ENCODE measurements at places on chromosomes 7 and 10. TPM values are rescaled to one million over a fixed set of nuclear protein-coding genes. Genes with fewer than 3 reads are reported as not detected.
A peak's percentile ranks its signal among the peaks of the same experiment; 100 is the strongest.

- DNase-seq, result no peak
- H3K27ac ChIP-seq, result no peak overlapping the region
- H3K4me3 ChIP-seq, result no peak overlapping the region
- peaks cover 69% of the 10 kb centered on the region for H3K27me3 ChIP-seq
- H3K36me3 ChIP-seq, result no peaks in the 10 kb centered on the region
These were observed 434.4 kb upstream of the MGMT start for GRCh38 chr10:129032372-129033313.

DNA sequence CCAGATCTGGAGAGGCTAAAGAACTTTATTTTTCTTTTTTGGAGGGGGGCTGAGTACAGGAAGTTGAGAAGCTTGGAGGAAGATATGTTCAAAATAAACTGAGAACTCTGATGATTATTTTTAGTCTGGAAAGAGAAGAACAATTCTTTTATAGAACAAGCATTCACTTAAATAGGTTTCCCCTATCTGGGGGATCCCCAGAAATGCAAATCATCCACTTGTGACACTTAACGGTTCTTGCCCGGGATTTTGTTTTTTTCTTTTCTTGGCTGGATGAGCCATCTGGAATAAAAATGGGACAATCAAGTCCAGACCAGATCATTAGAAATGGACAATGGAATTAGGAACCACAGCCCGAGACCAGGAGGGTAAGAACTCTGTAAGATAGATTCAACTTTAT is 95.9 kb upstream of the EGR2 start:
- H3K4me3 ChIP-seq, result no peak overlapping the region
- DNase-seq, result no peak
- no peaks in the 10 kb centered on the region for H3K36me3 ChIP-seq
- peaks cover 19% of the 10 kb centered on the region for H3K4me1 ChIP-seq
- H3K27me3 ChIP-seq, result no peaks in the 10 kb centered on the region

- H3K27ac ChIP-seq, result no peak overlapping the region
- DNase-seq, result no peak
- H3K27me3 ChIP-seq, result no peaks in the 10 kb centered on the region
- no peak overlapping the region for H3K4me3 ChIP-seq
- no peaks in the 10 kb centered on the region for H3K4me1 ChIP-seq
These were observed 64.0 kb upstream of the SLF2 start for GRCh38 chr10:100848770-100849169.

DNA sequence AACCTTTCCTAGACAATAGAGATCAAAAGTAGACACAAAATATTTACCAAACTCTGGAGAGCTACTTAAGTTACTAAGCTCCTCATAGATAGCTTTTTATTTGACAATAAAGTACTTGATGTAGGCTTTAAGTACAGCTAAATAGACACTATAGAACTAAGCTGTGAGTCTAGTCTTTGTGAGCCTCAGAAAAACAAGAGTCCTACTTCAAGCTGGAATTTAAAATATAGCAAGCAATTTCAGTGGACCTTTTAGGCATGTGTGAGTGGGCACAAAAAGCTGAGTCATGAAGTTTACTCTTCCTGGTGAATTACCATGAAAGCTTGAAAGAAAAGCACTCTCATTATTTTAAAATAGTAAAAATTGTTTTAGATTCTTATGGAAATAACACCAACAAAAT is 76.1 kb downstream of the ADD3 start:
- no peaks in the 10 kb centered on the region for H3K36me3 ChIP-seq
- H3K4me3 ChIP-seq, result no peak overlapping the region
- peaks cover 3% of the 10 kb centered on the region for H3K4me1 ChIP-seq
- no peaks in the 10 kb centered on the region for H3K27me3 ChIP-seq
- no peak overlapping the region for H3K27ac ChIP-seq

DNA sequence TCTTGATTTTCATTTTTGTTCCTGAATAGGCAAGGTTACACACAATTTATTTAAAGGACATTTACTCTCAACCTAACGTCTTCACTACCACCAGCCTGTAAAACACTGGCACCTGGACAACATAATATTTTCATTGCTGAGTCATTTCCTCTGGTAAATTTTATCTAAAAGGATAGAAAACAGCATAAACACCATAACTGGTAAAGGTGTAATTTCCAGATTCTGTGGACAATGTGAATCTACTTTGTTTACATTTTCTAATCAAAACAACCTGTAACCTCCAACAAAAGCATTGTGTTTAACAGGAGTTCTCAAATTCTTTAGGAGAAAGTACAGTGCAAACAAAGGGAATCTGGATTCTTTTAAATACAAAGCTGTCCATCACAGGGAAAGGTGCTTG is 472.0 kb upstream of the AKR1E2 start:
- DNase-seq, result no peak
- H3K36me3 ChIP-seq, result no peaks in the 10 kb centered on the region
- H3K27ac ChIP-seq, result peak overlapping the region; percentile 51
- no peaks in the 10 kb centered on the region for H3K27me3 ChIP-seq
- H3K4me1 ChIP-seq, result peaks cover 5% of the 10 kb centered on the region
- H3K4me3 ChIP-seq, result no peak overlapping the region

DNA sequence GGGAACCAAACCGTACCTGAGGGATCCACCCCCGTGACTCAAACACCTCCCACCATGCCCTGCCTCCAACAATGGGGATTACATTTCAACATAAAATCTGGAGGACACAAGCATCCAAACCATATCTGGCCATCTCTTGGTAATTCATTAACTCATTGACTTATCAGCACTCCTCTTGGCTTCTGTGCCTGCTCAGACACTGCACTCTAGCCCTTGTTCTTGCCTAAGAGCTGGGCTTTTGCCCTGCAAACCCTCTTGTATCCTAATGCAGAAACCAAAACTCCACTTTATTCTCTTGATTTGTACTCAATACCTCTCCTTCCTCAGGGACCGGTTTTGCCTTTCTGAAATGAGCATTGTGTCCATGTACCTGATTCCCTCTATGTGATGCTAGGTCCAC is 330.2 kb upstream of the FZD8 start:
- no peak for DNase-seq
- no peak overlapping the region for H3K27ac ChIP-seq
- no peaks in the 10 kb centered on the region for H3K36me3 ChIP-seq
- no peaks in the 10 kb centered on the region for H3K27me3 ChIP-seq

GRCh38 chr7:103936558-103936957 is 52.9 kb downstream of the RELN start:
- H3K4me3 ChIP-seq, result no peak overlapping the region
- no peaks in the 10 kb centered on the region for H3K27me3 ChIP-seq
- no peaks in the 10 kb centered on the region for H3K36me3 ChIP-seq
- DNase-seq, result no peak
- no peaks in the 10 kb centered on the region for H3K4me1 ChIP-seq

GRCh38 chr7:27168265-27168947 is 3.1 kb upstream of the HOXA9 start:
- H3K27me3 ChIP-seq, result peaks cover 84% of the 10 kb centered on the region
- DNase-seq, result no peak
- no peak overlapping the region for H3K27ac ChIP-seq
- H3K4me1 ChIP-seq, result peaks cover 42% of the 10 kb centered on the region

DNA sequence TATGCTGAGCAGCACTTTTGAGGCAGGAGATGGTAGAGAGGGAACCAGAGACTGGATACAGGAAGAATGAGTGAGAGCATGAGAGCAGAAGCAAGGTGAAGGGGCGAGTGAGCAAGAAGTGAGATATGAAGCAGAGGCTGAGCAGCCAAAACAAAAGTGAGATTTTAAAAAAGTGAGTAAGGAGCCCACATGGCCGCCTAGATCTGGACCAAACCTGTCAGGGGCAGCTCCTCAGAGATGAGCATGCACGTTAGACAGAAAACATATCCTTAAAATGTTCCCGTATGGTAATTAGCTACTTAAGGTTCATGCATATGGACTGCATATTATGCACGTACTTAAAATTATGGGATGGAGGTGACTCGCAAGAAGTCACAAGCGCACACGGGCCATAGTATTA is 22.5 kb downstream of the TMEM176A start:
- H3K27ac ChIP-seq, result no peak overlapping the region
- no peaks in the 10 kb centered on the region for H3K36me3 ChIP-seq
- H3K4me1 ChIP-seq, result no peaks in the 10 kb centered on the region
- no peak for DNase-seq

DNA sequence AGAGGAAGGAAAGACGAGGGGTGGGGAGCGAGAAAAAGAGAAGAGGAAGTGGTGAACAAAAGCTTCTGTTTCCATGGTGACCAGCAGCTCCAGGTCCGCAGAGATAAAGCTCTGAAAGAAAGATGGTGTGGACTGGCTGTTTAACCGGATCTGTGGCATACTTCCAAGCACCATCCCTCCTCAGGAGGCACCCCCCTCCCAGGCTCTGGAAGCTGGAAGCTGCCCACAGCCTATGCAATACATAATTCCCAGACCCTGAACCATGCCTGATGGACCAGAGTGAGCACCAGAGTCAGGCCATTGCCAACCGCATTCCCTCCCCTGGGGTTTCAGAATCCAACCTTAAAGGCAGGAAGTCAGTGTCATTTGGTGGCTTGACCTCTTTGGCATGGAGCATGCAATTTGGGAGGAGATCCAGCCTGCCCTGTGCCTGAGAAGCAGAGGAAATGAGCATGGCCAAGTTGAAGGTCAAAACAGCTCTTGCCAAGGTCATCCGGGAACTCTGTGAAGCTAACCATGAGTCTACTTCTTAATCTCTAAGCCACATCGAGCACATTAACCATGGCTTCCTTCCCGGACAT is 22.2 kb upstream of the CPXM2 start:
- no peak overlapping the region for H3K4me3 ChIP-seq
- no peaks in the 10 kb centered on the region for H3K27me3 ChIP-seq
- no peaks in the 10 kb centered on the region for H3K36me3 ChIP-seq
- no peak overlapping the region for H3K27ac ChIP-seq
- DNase-seq, result no peak

DNA sequence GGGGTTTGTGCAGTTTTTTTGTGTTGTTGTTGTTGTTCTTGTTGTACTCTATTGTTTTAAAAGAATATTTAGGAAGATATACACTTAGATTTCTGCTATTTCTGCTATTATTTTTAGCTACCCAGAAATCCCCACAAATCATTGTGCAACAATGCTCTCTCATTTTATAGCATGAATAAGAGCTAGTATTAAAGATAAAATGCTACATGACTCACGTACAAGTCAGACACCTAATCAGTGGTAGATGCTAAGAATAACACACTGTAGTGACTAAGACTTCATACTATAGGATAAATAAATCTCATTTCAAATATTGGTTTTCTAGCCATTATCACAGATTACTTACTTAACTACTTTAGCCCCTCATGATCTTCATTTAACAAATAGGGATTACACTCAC is 920.5 kb downstream of the KCNMA1 start:
- no peak overlapping the region for H3K4me3 ChIP-seq
- no peaks in the 10 kb centered on the region for H3K27me3 ChIP-seq
- no peak overlapping the region for H3K27ac ChIP-seq
- no peaks in the 10 kb centered on the region for H3K4me1 ChIP-seq
- H3K36me3 ChIP-seq, result no peaks in the 10 kb centered on the region

GRCh38 chr10:5292196-5292735 is 72.5 kb upstream of the UCN3 start:
- H3K27me3 ChIP-seq, result no peaks in the 10 kb centered on the region
- H3K4me3 ChIP-seq, result peak overlapping the region; percentile 4
- peak overlapping the region; percentile 89 for H3K27ac ChIP-seq

DNA sequence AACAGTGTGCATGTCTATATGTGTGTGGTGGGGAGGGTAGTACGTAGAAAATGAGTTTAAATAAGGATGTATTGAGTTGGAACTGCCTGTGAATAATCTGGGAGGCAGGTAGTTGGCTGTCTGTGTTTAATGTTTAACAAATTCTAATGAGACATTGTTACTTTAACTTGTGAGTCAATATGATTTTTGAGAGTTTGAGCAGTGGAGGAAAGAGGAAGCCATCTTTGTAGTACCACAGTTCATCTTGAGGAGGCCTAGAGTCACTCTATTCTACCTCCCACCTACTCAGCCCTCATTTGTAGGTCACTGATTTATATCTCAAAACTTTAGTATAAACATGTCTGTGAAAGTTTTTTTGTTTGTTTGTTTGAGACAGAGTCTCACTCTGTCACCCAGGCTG is 129.9 kb upstream of the ITGB1 start:
- H3K27ac ChIP-seq, result no peak overlapping the region
- no peaks in the 10 kb centered on the region for H3K27me3 ChIP-seq
- no peaks in the 10 kb centered on the region for H3K36me3 ChIP-seq
- no peak for DNase-seq

GRCh38 chr7:70416986-70417655 is 714.8 kb upstream of the GALNT17 start:
- H3K4me1 ChIP-seq, result no peaks in the 10 kb centered on the region
- no peak for DNase-seq
- no peaks in the 10 kb centered on the region for H3K36me3 ChIP-seq
- no peak overlapping the region for H3K27ac ChIP-seq
- H3K4me3 ChIP-seq, result no peak overlapping the region
- no peaks in the 10 kb centered on the region for H3K27me3 ChIP-seq

GRCh38 chr10:69042838-69043237 is 45.1 kb upstream of the SRGN start:
- no peak for DNase-seq
- H3K36me3 ChIP-seq, result no peaks in the 10 kb centered on the region
- no peak overlapping the region for H3K27ac ChIP-seq
- no peak overlapping the region for H3K4me3 ChIP-seq
- no peaks in the 10 kb centered on the region for H3K27me3 ChIP-seq
- H3K4me1 ChIP-seq, result peaks cover 11% of the 10 kb centered on the region

DNA sequence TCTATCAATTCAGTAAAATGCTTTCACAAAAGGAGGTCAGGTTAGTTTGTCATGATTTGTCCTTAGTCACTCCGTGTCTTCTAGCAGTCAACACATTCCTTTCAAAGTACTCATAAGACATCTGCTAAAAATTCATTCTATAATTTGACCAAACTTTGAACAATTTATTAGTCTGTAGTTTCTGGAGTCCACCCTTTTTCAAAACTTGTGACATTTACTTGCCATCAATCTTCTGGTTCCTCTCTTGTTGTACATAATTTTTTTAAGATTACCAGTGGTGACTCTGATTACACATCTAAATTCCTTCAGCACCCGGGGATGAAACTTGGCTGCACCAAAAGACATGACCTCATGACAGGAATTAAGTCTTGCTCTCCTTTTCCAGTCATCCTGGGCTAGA is 130.1 kb downstream of the NEBL start:
- no peaks in the 10 kb centered on the region for H3K4me1 ChIP-seq
- H3K36me3 ChIP-seq, result no peaks in the 10 kb centered on the region
- no peak overlapping the region for H3K4me3 ChIP-seq
- no peak for DNase-seq

GRCh38 chr7:155371884-155372781 is 74.5 kb downstream of the INSIG1 start:
- H3K27me3 ChIP-seq, result peaks cover 32% of the 10 kb centered on the region
- no peak for DNase-seq
- H3K36me3 ChIP-seq, result no peaks in the 10 kb centered on the region
- no peak overlapping the region for H3K4me3 ChIP-seq
- peaks cover 38% of the 10 kb centered on the region for H3K4me1 ChIP-seq

GRCh38 chr7:16484453-16485158 is 19.1 kb upstream of the SOSTDC1 start:
- H3K4me1 ChIP-seq, result no peaks in the 10 kb centered on the region
- H3K4me3 ChIP-seq, result no peak overlapping the region
- no peaks in the 10 kb centered on the region for H3K36me3 ChIP-seq
- H3K27ac ChIP-seq, result no peak overlapping the region
- no peak for DNase-seq

GRCh38 chr10:113538151-113538550 is 14.7 kb upstream of the HABP2 start:
- H3K36me3 ChIP-seq, result no peaks in the 10 kb centered on the region
- H3K4me1 ChIP-seq, result peaks cover 4% of the 10 kb centered on the region
- no peak overlapping the region for H3K4me3 ChIP-seq
- no peaks in the 10 kb centered on the region for H3K27me3 ChIP-seq

Gene SYCE1
- 1.8 TPM for total RNA-seq

Gene MRLN
- total RNA-seq, result not detected

Gene SEC23IP
- 17.2 TPM for total RNA-seq

Gene TAS2R4
- total RNA-seq, result 3.1 TPM

Gene OIT3
- total RNA-seq, result not detected

Gene ZPBP
- not detected for total RNA-seq

Gene IKZF1
- 5.9 TPM for total RNA-seq

Gene LRRN3
- 1.7 TPM for total RNA-seq
